Glomerular endothelial cell (primary cell): ENCODE measurements at places on chromosomes 7 and 10.

DNA sequence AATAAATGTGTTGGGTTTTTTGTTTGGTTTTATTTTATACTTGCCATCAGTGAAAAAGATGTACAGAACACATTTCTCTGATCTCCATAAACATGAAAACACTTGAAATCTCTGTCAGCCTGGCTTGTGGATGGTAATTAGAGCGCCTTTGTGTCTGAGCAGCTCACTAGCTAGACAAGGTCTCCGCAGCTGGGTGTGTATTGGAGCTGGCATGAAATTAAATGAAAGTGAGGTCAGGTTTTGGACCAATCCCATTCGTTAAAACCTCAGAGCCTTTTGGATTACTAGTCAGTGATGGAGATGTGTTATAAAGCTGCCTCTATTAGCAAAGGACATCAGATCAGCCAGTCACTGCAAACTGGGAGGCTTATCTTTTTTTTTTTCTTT, 2.7 kb downstream of the FRAT1 start:
- DNase-seq = no peak

- no peak for DNase-seq
These were observed 131.0 kb downstream of the DLG5 start for GRCh38 chr10:77795426-77796055.

GRCh38 chr7:95454438-95455045, 19.7 kb upstream of the PON2 start:
- DNase-seq = no peak

- DNase-seq = no peak
These were observed 3.8 kb upstream of the CH25H start for GRCh38 chr10:89210794-89211425.

DNA sequence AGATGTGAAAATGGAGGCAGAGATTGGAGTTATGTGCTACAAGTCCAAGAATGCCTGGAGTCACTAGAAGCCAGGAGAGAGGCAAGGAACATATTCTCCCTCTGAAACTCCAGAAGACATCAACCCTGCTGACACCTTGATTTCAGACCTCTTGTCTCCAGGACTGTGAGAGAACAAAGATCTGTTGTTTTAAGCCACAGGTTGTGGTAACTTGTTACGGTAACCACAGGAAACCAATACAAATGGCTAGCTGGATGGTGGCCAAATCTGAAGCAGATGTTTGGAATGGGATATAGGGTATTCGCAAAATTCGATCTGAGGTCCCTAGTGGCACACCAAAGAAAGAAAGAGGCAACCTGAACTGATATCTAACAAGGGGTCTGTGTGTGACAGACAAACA, 129.0 kb downstream of the HERPUD2 start:
- no peak for DNase-seq

DNA sequence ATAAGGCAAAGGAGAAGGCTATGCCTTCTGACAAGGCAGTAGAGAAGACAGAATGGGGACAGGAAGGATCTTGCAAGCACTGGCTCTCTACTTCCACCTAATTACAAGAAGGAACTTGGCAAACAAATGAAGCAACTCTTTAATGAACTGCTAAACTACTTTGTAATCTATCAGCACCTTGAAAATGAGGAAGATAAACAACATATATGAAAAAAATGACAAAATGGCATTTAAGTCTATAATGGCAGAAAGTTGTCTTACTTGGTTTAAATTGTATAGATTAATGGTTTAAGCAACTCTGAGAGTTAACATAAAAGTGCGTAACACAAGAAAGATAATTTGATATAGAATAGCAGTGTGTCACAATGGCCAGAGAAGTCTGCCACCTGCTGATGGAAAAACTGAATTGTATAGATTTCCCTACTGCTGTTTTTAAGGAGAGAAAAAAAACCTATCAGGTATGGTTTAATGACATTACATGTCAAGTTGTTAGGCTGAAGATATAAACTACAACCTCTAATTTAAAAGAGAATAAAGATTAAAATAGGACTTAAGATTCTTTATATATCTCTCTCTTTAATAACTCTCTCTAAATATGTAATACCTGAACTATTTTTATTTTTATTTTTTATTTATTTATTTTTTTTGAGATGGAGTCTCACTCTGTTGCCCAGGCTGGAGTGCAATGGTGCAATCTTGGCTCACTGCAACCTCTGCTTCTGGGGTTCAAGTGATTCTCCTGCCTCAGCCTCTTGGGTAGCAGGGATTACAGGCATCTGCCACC, 11.8 kb downstream of the NT5C3A start:
- no peak for DNase-seq
